Activated naive CD8-positive, alpha-beta T cell treated with anti-CD3 and anti-CD28 coated beads, Interleukin-2, amount 10 ng/mL, durations not matched to agents 7 days and 5 days (primary cell): ENCODE measurements at places on chromosomes 2 and 18.

- no peak overlapping the region for H3K27ac ChIP-seq
- no peaks in the 10 kb centered on the region for H3K36me3 ChIP-seq
- no peak for DNase-seq
- H3K4me1 ChIP-seq: peaks cover 10% of the 10 kb centered on the region
- peaks cover 73% of the 10 kb centered on the region for H3K27me3 ChIP-seq
- peak overlapping the region; percentile 62 for H3K4me3 ChIP-seq
Observed at GRCh38 chr2:23387221-23387550, 2.2 kb downstream of the KLHL29 start.

- H3K36me3 ChIP-seq: peaks cover 33% of the 10 kb centered on the region
- H3K4me1 ChIP-seq: peaks cover 26% of the 10 kb centered on the region
- H3K27ac ChIP-seq: no peak overlapping the region
- no peaks in the 10 kb centered on the region for H3K27me3 ChIP-seq
Observed at GRCh38 chr2:105990624-105991023, 203.5 kb downstream of the UXS1 start.

GRCh38 chr2:20050646-20051531 is 539 bp downstream of the LAPTM4A start:
- H3K4me3 ChIP-seq: no peak overlapping the region
- H3K27me3 ChIP-seq: peaks cover 6% of the 10 kb centered on the region
- H3K4me1 ChIP-seq: peaks cover 21% of the 10 kb centered on the region

DNA sequence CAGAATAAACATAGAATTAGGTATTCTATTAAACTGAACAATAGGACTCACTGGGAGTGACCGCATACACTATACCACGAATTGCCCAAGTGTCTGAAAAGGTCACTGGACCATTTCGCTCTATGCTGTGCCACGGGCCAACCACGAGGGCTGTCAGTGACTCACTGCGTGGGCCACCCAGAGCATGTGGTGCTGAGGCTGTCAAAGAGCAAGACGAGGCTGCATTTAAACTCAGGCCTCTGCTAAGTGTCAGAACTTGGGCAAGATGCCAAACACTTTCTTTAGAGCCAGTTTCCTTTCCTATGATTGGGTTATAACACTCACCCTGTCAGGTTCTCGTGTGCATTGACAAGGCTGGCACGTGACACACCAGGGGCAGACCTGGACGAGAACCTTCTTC is 97.5 kb downstream of the SH3YL1 start:
- no peak for DNase-seq
- no peaks in the 10 kb centered on the region for H3K4me1 ChIP-seq
- no peaks in the 10 kb centered on the region for H3K27me3 ChIP-seq
- H3K36me3 ChIP-seq: peaks cover 3% of the 10 kb centered on the region
- no peak overlapping the region for H3K4me3 ChIP-seq

DNA sequence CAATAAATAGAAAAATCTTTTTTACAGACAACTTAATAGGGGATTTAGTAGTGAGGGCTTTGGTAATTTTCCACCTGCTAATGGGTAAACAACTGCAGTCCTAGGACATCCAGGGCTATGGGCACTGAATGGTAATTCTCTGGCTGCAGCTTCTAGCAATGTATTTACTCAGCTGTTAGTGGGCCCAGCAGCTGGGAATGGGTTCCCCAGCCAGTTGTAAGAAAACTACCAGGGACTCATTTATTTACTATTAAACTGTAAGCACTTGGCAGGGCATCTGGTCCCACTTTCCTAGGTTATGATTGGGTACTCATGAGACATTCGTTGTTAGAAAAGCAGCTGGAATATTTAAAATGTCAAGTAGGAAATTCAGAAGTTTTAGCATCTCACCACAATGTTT is 363.8 kb upstream of the TRIB2 start:
- H3K36me3 ChIP-seq: no peaks in the 10 kb centered on the region
- no peak overlapping the region for H3K27ac ChIP-seq
- H3K4me3 ChIP-seq: no peak overlapping the region
- peaks cover 4% of the 10 kb centered on the region for H3K27me3 ChIP-seq
